ENCODE measurements at places on chromosomes 12 and 14.

DNA sequence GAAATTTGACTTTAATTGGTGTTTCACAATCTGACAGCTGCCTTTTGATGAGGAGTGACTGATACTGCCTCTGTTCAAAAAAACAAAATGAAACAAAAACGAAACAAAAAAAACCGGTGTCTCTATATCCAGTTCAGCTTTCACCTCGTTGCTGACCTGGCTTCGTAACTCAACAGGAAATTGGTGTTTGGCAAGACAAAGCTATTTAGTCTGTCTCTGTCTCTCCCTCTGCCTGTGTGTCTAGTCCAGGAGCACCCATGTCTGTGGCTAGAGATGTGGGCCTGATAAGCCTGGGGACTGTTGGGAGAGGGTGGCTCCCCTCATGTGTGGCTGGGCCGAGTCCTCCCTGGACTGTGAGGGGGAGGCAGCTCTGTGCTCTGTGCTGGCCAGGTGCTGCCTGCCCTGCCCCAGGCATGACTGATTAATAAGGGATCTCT, 11.3 kb downstream of the CACNA1C start:
- DNase-seq = no peak

DNA sequence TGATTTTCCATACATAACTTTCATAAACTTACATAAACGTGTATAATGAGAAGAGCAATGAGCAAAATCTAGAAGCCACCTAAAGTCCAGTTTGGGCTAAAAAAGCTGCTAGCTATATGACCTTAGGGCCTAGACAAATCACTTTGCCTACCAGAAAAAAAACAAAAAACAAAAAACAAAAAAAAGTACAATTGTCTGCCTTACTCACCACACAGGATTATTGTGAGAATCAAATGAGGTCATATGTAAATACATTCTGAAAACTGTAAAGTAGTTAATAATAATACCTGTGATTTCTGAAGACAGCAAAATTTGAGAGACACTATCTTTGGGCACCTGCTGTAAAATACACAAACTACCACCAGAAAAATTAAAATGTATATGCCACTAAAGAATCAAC, 4.2 kb downstream of the ATP2B1 start:
- DNase-seq = no peak

GRCh38 chr12:100544165-100544564, 29.3 kb upstream of the GAS2L3 start:
- DNase-seq = no peak

DNA sequence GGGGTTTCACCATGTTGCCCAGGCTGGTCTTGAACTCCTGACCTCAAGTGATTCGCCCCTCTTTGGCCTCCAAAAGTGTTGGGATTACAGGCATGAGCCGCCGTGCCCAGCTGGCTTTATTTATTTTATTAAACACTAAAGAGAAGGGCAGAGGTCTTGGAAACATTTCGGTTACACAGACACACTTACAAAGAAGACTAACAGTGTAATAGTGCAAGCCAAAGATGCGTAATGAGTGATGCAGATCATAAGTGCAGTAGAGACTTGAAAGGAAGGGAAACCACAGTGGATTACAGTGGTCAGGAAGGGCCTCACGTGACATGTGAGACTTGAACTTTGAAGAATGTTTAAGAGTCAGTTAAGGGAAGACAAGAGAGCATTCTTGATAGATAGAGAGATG, 33.9 kb upstream of the CDK17 start:
- no peak for DNase-seq

GRCh38 chr14:60642270-60643140, 6.8 kb downstream of the SIX1 start:
- DNase-seq = peak; percentile 60

DNA sequence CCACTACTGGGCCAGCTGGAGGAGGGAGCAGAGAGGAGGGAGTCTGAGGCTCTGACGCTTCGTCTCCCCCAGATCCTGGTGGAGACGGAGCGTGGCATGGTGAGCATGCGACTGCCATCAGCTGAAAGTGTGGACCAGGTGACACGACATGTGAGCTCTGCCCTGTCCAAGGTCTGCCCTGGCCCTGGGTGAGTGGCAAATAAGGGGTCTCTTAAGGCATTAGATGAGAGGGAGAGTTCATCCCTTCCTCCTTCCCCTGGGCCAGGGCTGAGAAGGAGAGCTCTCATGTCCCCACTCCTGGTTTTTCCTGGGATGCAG, 2.5 kb downstream of the CARMIL3 start:
- no peak for DNase-seq

- no peak for DNase-seq
Measured at GRCh38 chr12:106816231-106816630, 41.7 kb downstream of the RIC8B start.

GRCh38 chr14:52254086-52254485, 13.4 kb upstream of the PTGDR start:
- DNase-seq = no peak

DNA sequence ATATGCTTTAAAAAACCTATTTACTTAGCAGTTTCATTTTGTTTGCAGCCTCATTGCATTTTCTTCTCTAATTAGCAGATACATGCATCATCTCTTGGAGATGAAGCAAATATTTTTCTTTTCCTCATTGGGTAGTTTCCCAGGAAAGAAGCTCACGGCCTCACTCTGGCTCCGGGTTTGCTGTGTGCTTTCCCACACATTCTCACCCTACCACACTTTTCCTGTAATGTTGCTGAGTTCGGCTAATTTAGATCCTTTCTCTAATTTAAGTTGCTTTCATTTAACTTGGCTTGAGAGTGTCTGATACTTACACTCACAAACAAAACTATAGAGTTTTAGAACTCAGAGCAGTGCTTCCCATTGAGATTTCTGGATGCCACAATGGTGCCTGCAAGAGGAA, 928.2 kb downstream of the NRXN3 start:
- DNase-seq = no peak

- DNase-seq = no peak
Measured at GRCh38 chr12:9773216-9773877, 12.6 kb upstream of the CD69 start.

GRCh38 chr14:74893614-74894091, 11.9 kb downstream of the DLST start:
- DNase-seq = no peak

DNA sequence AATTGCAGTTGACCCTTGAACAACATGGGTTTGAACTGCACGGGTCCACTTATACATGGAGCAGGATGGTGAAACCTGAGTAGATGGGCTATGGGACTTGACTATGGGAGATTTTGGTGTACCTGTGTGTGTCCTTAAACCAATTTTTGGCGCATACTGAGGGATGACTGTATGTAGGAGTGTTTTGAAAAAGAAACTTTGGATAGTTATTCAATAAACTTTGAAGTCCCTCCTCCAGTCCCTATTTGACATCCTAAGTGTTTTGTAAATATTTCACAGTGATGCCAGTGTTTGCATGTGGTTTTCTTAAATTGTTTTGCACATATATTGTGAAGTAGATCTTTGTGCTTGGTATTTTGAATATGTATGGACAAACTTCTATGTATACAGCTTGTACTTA, 12.4 kb downstream of the KTN1 start:
- DNase-seq = no peak

- DNase-seq = no peak
Measured at GRCh38 chr12:52013626-52014310, 7.0 kb downstream of the TAMALIN start.

GRCh38 chr14:38233218-38233617, 22.7 kb downstream of the CLEC14A start:
- no peak for DNase-seq

DNA sequence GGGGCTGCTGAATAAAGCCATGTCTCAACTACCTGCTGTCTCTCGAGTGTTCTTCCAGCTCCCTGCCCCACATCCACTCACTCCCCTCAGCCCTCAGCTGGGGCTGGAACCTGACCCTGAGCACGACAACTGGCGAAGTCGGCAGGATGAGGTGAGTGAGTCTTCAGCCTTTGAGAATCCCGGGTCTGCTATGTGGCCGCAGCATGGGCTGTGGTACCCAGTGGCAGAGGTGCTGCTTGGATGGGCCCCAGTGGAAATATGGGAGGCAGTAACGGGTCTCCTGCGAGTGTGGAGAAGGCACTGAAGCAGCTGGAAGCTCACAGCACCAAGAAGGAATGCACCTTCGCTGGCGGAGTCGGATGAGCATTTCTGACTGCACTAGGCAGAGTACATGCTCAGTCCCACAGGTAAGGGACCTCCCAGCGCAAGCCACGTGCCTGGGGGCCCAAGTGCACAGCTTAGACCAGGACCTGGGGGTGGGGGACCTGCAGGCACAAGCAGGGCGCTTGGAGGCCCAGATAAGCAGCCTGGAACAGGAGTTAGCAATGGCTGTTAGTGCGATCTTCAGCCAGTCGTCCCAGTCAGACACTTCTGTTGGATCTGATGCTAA, 95.5 kb upstream of the TMPO start:
- no peak for DNase-seq

GRCh38 chr12:31959701-31960391, 631 bp downstream of the RESF1 start:
- peak; percentile 73 for DNase-seq

- DNase-seq = no peak
Measured at GRCh38 chr14:53462931-53463778, 310.0 kb upstream of the DDHD1 start.

DNA sequence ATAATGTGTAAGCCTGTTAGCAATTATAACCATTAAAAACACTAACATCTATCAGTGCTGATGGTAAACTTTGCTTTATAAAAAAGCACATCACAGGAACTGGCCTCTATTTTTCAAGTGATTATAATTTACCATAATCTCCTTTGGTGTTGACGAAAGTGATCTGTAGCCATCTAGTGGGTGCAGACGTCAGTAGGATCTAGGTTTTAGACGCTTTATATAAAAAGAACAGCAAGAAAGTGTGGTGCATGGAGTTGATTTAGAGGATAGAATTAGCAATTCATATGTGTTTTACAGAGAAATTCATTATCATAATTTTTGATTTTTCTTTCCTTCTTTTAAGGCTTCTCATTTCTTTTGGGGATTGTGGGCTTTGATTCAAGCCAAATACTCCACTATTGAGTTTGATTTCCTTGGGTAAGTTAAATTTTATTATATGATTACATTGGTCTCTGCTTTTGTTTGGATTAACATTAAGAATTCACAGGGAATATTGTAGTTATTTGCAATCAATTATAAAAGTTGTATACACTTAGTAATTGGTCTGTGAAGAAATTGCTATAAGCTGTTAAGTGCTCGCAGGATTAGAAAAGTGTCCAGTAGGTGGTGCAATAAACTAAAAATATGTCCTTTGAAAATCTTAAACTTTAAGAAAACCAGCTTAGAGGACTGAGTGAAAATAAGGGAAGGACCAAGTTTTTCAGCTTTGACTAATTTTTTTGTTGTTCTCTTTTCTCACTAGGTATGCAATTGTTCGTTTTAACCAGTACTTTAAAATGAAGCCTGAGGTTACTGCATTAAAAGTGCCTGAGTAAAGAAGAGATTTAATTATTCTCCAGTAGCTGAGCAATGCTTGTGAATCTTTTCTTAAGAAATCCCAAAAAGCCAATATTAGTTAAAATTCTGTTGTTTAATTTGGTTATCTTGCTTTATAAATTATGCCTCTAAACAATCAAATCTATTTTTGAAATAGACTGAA, 59.5 kb downstream of the ETNK1 start:
- DNase-seq = no peak

- DNase-seq = no peak
Measured at GRCh38 chr12:25051656-25052195, 102.8 kb upstream of the BCAT1 start.

GRCh38 chr12:18375131-18375530, 113.8 kb downstream of the PIK3C2G start:
- no peak for DNase-seq

- DNase-seq = no peak
Measured at GRCh38 chr12:113515082-113515856, 43.6 kb upstream of the LHX5 start.

- DNase-seq = no peak
Measured at GRCh38 chr12:96497855-96498254, 8.5 kb downstream of the CFAP54 start.

DNA sequence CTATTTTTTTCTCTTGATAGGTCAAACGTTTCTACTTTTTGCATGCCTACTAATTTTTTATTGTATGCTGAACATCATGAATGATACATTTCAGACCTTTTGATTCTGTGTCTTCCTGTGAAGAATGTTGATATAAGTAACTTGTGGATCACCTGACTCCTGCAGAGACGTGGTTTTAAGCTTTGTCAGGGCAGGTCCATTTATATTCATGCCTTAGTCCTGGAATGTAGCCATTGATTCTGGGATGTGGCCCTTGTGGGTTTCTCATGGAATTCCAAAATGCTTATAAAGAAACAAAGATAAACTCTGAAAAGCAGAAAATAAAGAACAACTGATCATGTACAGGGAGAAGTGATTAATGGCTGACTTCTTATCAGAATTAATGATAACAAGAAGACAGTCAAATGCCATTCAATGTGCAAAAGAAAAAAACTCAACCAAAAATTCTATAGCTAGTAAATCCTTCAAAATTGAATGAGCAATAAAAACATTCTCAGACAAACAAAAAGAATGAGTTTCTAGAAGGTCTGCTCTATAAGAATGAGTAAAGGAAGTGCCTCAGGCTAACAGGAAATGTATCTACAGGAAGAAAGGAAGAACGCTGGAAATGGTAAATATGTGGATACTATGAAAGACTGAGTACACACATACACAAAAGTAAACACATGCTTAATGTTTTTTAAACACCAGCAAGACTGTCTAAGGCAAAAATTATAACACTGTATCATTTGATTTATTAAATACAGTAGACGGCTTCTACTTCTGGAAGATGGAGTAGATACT, 284.8 kb upstream of the DIO3 start:
- no peak for DNase-seq

DNA sequence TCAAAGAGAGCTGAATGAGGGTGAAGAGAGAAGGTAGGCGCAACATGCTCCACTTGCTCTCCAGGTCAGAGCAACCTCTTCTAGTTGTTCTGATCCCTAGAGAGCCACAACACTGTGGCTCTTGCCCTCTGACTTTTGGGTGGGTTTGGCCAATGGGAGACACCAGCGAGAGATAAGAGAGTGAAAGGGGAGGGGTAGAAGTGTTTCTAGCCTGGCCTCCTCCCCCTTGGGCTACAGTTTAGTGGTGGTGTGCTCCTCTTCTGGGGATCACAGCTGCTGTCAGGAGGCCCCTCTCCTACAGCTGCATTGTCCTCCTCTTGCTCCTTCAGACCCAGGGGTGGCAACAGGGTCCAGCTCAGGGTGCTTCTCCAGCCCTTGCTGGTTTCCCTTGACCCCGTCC, 454.8 kb downstream of the FUT8 start:
- no peak for DNase-seq

DNA sequence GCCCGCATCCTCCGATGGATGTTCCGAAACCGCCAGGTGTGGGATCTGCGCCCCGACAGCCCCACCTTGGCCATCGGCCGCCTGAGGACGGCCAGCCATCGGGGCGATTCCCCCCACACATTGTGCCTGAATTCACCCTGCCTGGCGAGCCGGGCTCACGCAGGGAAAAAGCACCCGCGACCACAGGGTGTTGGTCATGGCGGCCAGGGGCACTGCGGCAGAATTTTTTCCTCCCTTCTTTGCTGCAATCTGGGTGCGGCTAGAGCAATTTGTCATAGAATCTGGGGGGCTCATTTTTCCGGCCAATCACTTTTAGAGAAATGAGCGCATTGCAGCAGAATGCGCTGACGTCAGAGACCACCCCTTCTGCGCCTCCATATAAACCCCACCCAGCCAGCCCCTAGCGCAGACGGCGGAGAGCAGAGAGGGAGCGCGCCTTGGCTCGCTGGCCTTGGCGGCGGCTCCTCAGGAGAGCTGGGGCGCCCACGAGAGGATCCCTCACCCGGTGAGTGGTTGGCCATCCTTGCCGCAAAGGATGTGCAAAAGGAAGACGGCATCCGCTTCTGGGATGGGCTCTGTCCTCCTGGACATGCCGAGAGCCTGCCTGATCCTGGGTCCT, at the start of gene MEG3:
TSS of gene MEG3 (plus strand) at position 406 of the 619 bp plus-strand sequence.
- DNase-seq = no peak

- no peak for DNase-seq
Measured at GRCh38 chr12:102690253-102690652, 209.9 kb upstream of the IGF1 start.
